Right cardiac atrium (tissue), 5 donors: ENCODE measurements at places on chromosomes 13 and 19.

DNA sequence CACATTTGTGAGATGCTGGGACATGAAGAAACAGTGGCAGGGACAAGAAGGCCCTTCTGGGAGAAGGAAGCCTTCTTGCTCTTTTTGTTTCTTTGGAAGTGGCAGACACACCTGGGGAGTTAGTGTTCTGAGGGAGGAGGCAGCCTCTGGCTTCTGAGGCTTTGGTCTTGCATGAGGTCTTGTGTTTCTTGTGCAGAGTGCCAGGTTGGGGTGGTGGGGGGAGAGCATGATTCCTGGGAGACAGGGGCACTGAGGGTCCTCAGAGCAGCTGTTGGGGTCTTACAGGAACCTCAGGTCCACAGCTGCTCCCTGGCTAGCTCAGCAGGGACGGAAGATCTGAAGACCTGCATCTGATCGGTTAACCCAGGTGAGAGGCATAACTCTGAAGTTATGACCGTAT is 167.5 kb upstream of the ZNF536 start:
- DNase-seq, result no peak

- no peak for DNase-seq
Observed at GRCh38 chr13:37306778-37307544, 201.5 kb upstream of the CSNK1A1L start.

DNA sequence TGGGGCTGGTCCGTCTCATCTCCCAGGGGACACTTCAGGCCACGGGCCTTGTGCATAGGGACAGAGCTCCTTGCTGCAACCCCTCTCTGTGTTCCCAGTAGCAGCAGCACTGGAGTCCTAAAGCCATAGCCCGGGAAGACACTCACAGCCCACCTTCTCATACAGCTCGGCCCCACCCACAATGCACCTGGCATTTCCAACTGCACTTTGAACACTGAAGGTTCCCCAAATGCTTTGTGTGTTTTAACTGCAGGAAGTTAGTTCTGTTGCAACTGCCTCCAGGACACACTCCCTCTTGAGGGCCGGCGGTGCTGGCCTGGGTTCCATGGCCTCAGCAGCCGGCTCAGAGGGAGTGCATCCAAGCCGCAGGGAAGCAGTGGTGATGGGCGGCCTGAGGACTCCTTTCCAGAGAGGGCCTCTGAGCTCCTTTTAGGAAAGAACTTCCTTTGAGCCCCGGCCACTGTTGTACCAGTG is 22.7 kb upstream of the TMEM255B start:
- DNase-seq, result peak; percentile 45

DNA sequence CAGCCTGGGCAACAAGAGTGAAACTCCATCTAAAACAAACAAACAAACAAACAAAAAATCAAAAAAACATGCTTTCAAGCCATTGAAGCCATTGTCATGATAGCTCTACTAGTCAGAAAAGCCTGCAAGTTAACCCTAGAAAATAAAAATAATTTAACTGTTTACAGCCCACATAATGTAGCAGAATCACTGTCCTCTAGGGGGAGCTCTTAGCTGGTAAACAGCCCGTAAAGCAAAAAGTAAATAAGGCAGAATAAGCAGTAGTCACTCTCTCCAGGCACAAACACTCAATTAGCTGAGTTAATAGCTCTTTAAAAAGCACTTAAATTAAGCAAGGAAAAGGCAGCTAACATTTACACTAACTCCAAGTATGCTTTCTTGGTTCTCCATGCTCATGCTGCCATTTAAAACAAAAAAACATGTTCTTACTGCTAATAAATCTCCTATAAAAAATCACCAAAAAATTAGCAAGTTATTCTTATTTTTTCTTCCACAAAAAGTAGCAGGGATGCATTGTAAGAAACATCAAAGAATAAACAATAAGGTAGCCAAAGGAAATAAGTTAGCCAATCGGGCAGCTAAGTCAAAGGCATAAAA is 11.3 kb downstream of the LILRB4 start:
- no peak for DNase-seq

- DNase-seq, result no peak
Observed at GRCh38 chr13:29999492-30000369, 149.3 kb upstream of the UBL3 start.

DNA sequence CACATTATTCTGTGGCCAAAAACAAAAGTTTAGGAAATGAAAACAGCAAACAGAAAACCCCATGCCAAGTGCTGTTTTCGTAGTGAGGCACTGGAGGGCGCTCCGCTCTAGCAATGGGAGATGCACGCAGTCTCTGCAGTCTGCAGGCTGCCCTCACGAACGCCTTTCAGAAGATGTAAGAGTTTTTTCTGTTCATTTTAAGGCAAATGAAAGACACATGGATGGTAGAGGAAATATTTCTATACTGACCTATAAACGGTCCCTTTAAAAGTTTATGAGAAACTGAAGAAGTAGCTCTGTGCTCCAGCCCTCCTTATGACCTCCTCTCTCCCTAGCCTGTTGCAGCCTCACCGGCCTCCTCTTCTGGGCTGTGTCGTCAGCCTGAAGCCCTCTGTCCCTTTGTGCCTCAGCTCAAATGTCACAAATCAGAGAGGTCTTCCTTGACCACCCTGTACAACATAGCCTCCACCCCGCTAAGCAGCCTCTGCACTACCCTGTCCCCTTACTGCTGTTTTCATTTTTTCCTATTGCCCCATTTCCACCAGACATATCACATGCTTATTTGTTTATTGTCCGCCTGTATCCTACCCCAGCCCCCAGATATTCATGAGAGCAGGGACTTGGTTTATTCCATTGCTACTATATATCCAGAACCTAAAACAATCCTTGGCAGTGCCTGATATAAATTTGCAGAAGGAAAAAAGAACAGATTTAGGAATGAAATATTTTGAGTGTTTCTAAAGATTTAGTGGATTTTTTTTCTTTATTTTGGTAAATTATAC is 116.4 kb downstream of the TM9SF2 start:
- peak; percentile 67 for DNase-seq

GRCh38 chr13:98293570-98294142 is 116.6 kb upstream of the RNF113B start:
- no peak for DNase-seq

GRCh38 chr19:31334849-31335624 is 14.2 kb downstream of the TSHZ3 start:
- DNase-seq, result no peak

DNA sequence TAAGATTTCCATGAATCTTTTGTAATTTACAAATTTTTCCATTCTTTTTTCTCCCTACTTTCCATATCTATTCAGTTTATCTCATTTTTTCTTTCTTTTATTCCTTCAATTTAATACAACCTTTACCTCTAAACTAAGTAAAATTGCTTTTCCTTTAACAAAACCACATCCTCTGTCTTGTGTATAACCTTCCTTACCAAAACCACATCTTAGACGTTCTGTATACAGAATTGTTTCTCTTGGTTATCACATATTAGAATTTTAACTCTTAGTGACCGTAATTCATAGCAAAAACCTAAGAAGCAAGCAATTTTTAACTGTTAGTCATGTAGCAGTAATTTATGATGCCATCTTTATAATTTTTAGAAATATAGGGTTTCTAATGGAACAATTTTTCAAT is 15.0 kb downstream of the PPP5C start:
- DNase-seq, result no peak

DNA sequence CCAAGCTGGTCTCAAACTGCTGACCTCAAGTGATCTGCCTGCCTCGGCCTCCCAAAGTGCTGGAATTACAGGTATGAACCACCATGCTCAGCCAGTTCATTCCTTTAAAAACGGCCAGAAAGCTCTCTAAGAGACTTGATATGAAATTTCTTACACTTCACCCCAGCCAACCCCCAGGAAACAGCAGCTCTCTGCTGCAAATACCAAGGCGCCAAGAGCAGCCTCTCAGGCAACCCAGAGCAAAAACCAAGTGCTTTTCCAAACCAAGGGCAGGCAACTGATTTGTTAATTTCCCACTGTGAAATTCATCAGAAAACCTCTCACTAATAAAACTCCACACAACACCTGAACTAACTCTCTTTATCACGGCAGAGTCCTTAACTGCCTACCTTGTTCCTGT is 44.9 kb downstream of the LATS2 start:
- DNase-seq, result no peak

GRCh38 chr19:38763795-38764220 is 9.5 kb downstream of the LGALS7 start:
- no peak for DNase-seq

DNA sequence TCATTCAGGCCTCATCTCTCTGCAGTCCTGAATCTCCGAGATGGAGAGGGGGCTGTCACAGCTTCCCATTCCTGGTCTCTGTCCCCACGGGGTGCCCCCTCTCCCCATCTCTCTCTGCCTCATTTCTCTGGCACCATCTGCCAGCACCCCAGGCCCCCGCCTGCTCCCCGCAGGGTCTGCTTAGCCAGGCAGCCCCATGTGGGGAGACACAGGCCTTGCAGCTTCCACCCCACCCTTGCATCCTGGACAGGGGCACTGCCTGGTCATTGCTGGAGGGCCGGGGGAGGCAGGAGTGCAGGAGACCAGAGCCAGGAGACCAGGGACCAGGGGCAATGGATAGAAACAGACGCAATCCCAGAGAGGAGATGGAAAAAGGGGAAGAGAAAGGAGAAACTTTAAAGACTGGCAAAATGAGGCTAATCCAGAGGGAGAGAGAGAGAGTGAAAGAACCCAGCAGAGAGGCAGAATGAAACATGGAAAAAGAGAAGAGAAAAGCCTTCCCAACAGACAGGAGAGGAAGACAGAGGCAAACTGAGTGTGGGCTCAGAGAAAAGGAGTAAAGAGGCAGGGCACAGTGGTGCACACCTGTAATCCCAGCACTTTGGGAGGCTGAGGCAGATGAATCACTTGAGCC is 8.8 kb upstream of the GIPR start:
- DNase-seq, result no peak

DNA sequence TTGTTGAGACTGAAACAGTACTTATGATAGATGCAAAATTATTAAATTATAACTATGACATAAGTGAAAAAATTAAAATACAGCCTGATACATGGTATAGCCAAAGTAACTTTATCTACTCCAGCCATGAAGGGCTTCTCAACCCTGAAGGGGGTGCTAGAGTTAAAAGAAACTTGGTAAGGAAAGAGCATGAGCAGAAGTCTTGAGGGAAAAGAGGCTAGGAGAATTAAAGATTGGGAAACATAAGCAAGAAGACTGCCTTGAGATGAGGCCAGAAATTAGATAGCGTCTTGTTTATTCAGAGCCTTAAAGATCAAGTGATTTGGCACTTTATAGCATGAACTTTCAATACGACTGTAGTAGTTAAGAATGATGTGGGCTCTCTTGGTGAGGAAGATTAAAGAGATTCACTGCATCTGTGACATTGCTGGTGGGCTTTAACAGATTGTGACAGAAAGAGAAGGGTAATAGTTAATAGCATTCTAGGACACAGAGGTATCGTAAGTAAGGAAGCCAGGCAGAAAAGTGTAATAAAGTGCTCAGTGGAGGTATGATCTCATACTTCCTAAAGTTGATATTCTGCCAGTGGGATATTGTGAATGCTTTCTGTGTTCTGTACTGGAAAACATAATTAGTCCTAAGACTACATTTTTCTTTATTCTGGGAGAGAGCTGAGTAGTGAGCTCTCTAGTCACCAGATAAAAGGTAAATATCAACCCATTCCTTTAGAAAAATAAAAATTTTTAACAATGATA is 385.4 kb upstream of the PRR20A start:
- no peak for DNase-seq

- no peak for DNase-seq
Observed at GRCh38 chr13:27476943-27477703, 26.8 kb upstream of the MTIF3 start.

- DNase-seq, result peak; percentile 81
Observed at GRCh38 chr13:97627566-97627965, 193.6 kb downstream of the RAP2A start.

DNA sequence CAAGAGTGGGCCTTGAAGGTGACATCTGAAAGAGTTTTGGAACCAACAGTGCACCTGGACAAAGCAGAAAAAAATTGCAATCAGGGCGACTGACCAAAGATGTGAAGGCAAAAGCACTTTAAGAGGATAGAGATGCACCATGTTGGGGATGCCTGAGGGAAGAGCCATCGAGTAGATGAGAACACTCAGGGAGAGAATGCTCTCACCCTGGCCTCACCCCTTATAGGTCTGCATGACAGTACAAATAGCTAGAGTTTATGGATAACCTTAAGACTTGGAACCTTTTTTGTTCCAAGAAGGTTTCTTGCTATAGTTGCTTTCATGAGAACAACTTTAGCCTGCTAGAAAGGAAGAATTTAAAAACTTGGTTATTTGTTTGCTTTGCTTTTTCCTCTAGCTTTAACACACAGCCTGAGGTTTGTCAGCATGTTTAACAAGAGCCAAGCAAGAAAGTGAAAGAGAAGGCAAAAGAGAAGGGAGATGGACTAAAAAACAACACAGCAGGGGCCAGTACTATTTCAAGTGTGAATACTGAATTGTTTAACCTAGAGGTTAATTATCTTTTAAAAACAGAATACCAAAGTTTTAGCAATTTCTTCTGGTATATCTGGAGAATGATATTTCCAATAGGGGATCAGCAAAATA is 418.9 kb downstream of the DIAPH3 start:
- no peak for DNase-seq

- DNase-seq, result no peak
Observed at GRCh38 chr19:33202546-33203507, 8.7 kb downstream of the LRP3 start.

DNA sequence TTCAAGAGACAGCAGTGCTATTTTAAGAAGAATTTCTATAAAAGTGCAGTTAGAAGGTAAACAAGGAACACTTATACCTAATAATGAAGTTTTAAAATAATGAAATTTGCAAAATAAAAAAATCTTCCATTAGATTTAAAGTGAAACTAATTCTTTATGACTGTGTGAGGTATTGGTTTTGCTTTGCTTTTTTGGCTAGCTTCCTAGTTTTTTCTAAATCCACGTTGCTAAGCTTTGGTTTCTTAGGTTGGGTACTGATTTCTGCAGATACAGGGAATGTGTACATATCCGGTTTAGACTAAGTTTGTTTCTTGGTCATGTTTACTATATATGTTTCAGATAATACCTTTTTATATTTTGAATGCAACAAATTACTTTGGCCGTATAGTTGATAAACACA is 59.8 kb downstream of the SLC7A9 start:
- no peak for DNase-seq

DNA sequence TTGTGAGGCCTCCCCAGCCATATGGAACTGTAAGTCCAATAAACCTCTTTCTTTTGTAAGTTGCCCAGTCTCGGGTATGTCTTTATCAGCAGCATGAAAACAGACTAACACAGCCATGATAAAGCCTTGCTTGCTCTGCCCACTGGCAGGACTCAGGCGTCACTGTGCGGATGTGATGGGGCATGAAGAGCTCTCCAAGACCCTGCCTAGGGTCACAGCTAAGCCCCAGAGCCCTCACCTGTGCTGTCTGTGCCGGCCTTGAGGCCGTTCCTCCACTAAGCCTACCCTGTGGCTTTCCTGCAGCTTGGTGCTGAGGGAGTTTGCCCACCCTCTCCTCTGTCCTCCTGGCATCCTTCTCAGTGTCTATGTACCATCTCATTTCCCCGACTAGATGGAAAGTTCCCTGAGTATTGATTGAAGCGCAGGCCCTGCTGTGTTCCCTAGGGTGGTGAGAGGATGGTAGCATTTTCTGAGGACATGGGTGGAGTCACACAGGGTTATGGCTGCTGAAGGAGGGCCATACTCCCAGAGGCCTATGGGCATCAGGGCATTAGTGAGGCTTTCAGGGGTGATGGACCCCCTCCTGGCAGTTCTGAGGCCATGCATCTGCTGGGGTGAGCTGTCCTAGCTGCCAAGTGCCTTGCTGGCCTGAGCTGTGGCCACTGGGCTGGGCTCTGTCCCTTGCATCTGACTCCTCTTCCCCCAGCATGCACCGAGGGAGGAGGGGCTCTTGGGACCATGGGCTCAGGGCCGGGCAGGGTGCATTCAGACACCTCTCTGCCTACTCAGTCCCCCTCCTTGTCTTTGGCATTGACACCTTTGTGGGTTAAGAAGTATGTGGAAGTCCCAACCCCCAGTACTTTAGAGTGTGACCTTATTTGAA is 75.3 kb downstream of the TEX29 start:
- no peak for DNase-seq

GRCh38 chr19:53878776-53879139 is 3.2 kb upstream of the PRKCG start:
- DNase-seq, result no peak
